H9 (cell line): ENCODE measurements at places on chromosomes 13 and 19.

- no peak for DNase-seq
Observed at GRCh38 chr13:19185865-19186645, 4.4 kb upstream of the TUBA3C start.

GRCh38 chr13:70666883-70667556, 558.8 kb upstream of the KLHL1 start:
- no peak for DNase-seq

GRCh38 chr19:38072776-38073750, 151.0 kb downstream of the DPF1 start:
- no peak for DNase-seq

GRCh38 chr13:75961911-75962310, 325.8 kb downstream of the LMO7 start:
- DNase-seq, result no peak

DNA sequence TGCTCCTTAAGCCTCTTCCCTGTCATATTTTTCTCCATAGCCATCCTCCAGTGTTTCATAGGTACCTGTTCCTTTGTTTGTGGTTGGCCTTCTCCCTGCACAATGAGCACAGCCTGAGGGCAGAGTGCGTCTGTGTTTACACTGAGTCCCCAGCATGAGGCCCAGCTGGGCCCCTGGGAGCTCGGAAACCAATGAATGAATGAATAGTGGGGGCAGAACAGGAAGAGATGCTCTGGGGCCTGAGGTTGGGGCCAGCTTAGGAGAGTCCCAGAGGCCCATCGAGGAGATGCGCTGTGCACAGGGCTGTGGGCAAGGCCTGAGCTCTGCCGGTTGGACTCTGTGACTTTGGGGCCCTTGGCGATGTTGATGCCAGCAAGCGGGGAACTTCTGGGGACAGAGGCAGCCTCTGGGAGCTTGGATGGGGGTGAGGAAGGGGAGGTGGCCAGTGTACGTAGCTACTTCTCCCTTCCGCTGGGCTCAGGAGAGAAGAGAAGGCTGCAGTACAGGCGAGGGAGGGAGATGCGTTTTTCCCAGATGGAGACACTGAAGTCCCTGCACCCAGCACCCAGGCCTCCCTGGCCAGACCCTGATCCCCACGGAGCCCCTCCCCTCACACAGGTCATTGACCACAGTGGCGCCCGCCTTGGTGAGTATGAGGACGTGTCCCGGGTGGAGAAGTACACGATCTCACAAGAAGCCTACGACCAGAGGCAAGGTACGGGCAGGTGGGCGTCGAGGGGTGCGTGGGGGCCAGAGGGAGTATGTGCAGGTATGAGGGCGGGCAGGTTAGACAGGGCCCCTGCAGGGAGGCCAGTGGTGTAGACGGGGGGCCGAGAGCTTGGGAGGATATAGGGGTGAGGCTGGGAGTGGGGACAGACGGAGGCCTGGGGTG, 5.1 kb downstream of the TBCB start:
- DNase-seq, result no peak
